Activated CD4-positive, alpha-beta T cell treated with anti-CD3 and anti-CD28 coated beads for 36 hours (primary cell): ENCODE measurements at places on chromosomes 13 and 19. TPM values are rescaled to one million over a fixed set of nuclear protein-coding genes. Genes with fewer than 3 reads are reported as not detected.
A peak's percentile ranks its signal among the peaks of the same experiment; 100 is the strongest.

DNA sequence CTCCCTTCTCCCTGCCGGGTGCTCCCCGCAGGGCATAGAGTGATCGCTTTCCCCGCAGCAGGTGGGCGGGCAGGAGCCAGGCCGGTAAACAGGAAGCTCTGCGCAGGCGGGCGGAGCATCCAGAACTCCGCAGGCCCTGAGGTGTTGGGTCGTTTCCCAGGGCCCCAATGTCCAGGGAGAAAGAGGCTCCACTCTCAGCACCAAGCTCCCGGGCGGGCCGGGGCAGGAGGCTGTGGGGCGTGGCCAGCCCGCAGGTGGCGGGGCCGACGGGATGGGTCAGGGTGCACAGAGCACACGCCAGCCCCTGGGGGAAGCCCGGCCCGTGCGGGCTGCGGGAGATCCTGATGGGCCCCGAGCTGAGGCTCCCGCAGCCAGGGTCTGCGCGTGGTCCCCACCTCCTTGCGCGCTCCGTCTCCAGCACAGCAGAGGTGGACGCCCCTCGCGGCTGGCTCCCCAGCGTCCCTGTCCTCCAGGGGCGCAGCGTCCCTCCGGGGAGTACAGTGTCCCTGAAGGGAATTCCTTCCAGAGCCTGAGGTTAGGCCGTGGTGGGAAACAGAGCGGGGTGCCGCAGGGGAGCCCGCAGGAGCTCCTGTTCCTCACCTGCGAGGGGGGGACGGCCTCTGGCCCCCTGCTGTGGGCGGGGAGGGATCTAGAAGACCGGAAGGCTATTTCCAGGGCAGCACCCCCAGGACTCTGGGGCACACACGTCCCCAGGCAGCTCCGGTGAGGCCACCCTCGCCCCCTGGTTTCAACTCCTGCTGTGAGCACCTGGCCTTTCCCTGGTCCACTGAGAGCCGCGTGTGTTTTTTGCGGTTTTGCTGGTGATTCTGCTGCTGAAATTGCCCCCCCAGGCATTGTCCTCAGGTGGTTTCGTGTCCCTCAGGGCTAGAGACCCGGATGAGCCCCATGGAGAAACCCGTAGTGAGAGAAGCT, 12.2 kb downstream of the PIP5K1C start:
- H3K4me3 ChIP-seq = peak overlapping the region; percentile 59
- H3K4me1 ChIP-seq = peaks cover 53% of the 10 kb centered on the region
- no peaks in the 10 kb centered on the region for H3K27me3 ChIP-seq
- DNase-seq = peak; percentile 75

- peaks cover 23% of the 10 kb centered on the region for H3K36me3 ChIP-seq
- no peak overlapping the region for H3K27ac ChIP-seq
- H3K4me1 ChIP-seq = no peaks in the 10 kb centered on the region
- H3K27me3 ChIP-seq = no peaks in the 10 kb centered on the region
Measured at GRCh38 chr19:19335408-19336158, 15.0 kb downstream of the MAU2 start.

DNA sequence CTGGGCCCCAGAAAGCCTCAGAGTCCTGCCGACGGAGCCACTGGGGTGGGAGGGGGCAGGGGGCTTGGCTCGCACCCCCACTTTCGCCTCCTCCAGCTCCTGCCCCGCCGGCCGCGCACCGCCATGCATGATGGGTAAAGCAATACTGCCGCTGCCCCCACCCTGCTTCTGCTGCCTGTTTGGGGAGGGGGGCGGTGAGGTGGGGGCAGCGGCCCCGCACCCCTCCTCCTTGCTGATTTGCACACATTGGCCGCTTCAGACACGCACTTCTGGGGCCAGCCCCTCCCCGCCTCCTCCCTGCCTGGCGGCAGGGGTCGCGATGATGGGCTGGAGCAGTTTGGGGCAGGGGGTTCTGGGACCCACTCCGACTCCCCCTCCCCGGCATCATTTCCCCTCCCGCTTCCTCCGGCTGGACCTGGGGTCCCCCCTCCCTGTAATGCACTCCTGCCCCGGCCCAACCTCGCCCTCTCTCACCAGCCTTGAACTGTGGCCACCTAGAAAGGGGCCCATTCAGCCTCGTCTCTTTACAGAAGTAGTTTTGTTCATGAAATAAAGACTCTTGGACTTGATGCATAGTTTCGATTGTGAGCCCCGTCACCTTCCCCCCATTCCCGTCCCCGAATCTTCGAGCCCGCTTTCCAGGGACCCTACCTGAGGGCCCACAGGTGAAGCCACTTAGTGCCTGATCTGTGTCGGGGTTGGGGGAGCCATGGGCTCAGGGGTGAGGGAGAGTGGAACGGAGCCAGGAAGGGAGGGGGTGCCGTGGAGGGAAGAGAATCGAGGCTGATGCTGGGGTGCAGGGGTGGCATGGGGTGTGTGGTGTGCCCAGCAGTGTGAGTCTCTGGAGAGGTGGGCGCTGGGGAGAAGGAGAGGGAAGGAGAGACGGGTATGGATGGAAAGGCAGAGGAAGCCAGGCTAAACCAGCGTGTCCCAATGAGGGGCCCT, 1.4 kb upstream of the HPN start:
- H3K4me1 ChIP-seq = peaks cover 19% of the 10 kb centered on the region
- H3K36me3 ChIP-seq = no peaks in the 10 kb centered on the region
- H3K27me3 ChIP-seq = peaks cover 4% of the 10 kb centered on the region
- DNase-seq = no peak

GRCh38 chr19:11942843-11943108, 17.9 kb downstream of the ZNF700 start:
- H3K4me3 ChIP-seq = no peak overlapping the region
- DNase-seq = no peak
- no peaks in the 10 kb centered on the region for H3K27me3 ChIP-seq
- peaks cover 93% of the 10 kb centered on the region for H3K36me3 ChIP-seq
- no peak overlapping the region for H3K27ac ChIP-seq

The TICAM1 gene
- 24.1 TPM for total RNA-seq

The FBL gene
- 742 TPM for total RNA-seq

- H3K36me3 ChIP-seq = peaks cover 51% of the 10 kb centered on the region
- no peaks in the 10 kb centered on the region for H3K27me3 ChIP-seq
- peaks cover 2% of the 10 kb centered on the region for H3K4me1 ChIP-seq
- H3K4me3 ChIP-seq = no peak overlapping the region
Measured at GRCh38 chr19:36837176-36837905, 846 bp downstream of the ZNF790 start.

DNA sequence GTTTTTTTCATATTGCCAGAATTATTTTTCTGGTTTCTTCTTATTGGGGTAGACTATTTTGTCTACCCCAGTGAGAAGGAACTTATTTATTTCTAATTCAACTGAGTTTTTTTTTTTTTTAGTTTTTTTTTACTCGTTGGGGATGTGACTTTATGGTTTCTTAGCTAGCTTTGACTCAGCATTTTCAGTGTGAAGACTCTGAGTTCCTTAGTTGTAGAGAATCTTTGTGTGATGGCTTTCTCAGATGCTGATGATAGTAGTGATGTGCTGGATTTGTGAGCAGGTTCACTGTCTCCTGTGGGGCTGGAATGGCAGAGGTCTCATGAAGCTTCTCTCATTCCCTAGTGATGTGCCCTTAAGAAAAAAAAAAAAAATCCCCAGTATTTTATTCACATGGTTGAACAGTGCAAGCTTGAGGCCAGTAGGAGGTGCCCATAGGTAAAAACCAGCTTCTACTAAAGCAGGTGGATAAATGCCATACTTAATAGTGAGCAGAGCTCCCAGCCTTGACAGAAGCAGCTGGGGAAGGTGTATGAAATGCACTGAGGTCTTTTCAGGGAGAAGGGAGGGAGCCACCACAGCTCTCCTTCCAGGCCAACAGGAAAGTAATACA, 106.2 kb upstream of the KLF5 start:
- no peak for DNase-seq
- no peak overlapping the region for H3K4me3 ChIP-seq
- no peaks in the 10 kb centered on the region for H3K4me1 ChIP-seq

The FPR1 gene
- not detected for total RNA-seq

DNA sequence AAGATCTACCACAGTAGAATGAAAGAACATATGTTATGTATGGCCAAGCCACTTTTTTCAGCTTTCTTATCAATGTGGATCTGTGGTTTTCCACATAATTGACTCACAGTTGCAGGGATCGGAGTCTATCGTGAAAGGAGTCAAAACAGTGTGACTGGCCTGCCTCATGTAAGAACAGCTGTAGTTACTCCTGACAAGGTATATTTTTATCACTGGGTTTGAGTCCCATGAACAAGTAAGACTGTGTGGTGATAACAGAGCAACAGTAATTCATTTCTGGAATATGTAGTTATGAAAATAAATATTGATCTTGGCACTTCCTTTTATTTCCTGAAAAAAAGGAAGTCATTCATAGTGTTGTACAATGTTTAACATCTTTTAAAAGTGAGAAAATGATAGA, 416.6 kb downstream of the KLF12 start:
- peak; percentile 17 for DNase-seq
- peaks cover 30% of the 10 kb centered on the region for H3K36me3 ChIP-seq
- H3K27me3 ChIP-seq = no peaks in the 10 kb centered on the region
- H3K4me3 ChIP-seq = no peak overlapping the region
- H3K27ac ChIP-seq = no peak overlapping the region
- peaks cover 72% of the 10 kb centered on the region for H3K4me1 ChIP-seq

The GAPDHS gene
- total RNA-seq = not detected

GRCh38 chr19:58021541-58022282, 12.1 kb upstream of the ZSCAN1 start:
- peaks cover 6% of the 10 kb centered on the region for H3K36me3 ChIP-seq
- no peak overlapping the region for H3K4me3 ChIP-seq
- no peak overlapping the region for H3K27ac ChIP-seq
- no peaks in the 10 kb centered on the region for H3K27me3 ChIP-seq
- no peaks in the 10 kb centered on the region for H3K4me1 ChIP-seq

DNA sequence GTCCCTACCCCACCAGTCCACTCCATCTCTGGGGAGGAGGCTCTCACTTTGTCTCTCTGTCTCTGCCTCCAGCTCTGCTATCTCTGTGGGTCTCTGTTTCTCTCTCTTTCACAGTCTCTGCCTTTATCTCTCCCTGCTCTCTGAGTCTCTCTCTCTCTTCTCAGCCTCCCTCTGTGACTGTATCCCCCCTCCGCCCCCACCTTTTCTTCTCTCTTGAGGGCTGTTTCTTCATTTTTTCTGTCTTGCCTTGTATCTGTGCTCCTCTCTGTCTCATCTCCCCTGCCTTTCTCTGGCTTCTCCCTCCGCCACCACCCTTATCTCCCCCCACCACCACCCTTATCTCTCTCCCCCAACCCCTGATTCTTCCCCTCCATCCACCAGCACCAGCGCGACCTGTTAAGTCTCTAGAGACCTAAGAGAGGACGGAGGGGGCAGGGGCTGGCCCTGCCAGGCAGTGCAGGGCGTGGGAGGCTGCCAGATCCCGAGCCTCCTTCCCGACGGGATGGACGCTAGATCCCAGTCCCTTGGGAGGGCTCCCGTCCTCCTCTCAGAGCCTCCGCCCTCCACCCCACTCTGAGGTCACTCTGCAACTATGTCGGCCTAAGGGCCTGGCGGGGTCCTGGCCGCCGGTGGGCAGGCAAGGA, 1.0 kb downstream of the AXL start:
- H3K27me3 ChIP-seq = peaks cover 33% of the 10 kb centered on the region
- H3K27ac ChIP-seq = no peak overlapping the region
- DNase-seq = no peak
- no peak overlapping the region for H3K4me3 ChIP-seq
- H3K4me1 ChIP-seq = peaks cover 10% of the 10 kb centered on the region

DNA sequence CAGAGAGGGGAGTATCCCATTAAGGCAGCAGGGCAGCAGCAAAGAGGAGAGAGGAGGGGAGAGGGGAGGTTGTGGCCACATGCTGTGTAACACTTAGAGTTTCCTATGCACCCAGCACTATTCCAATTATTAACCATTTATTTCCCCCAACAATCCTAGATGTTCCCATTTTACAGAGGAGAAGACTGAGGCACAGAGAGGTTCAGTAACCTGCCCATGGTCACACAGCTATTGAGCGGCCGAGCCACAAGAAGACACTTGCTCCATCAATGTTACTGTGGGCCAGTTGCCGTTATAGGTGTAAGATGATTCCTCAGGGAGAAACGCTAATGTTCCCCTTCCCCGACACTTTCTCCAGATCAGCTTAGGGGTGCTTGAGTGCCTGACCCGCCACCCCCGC, 69.2 kb downstream of the INSR start:
- H3K4me3 ChIP-seq = no peak overlapping the region
- no peak for DNase-seq
- H3K27ac ChIP-seq = no peak overlapping the region
- H3K36me3 ChIP-seq = no peaks in the 10 kb centered on the region
- peaks cover 10% of the 10 kb centered on the region for H3K27me3 ChIP-seq

The TEX29 gene
- 0.46 TPM for total RNA-seq

The VAV1 gene
- 90.8 TPM for total RNA-seq

GRCh38 chr13:27621366-27622101, at the start of gene POLR1D:
POLR1D (plus strand) TSS chr13:27621892; CDS start chr13:27621984, 92 bp downstream.
- peaks cover 38% of the 10 kb centered on the region for H3K36me3 ChIP-seq
- peak within 1 kb of the TSS; percentile 92 for H3K4me3 ChIP-seq
- H3K27ac ChIP-seq = peak within 1 kb of the TSS; percentile 91
- peak; percentile 88 for DNase-seq
- peaks cover 59% of the 10 kb centered on the region for H3K4me1 ChIP-seq

The C13orf42 gene
- not detected for total RNA-seq
